ENCODE measurements at places on chromosomes 16 and 17.

DNA sequence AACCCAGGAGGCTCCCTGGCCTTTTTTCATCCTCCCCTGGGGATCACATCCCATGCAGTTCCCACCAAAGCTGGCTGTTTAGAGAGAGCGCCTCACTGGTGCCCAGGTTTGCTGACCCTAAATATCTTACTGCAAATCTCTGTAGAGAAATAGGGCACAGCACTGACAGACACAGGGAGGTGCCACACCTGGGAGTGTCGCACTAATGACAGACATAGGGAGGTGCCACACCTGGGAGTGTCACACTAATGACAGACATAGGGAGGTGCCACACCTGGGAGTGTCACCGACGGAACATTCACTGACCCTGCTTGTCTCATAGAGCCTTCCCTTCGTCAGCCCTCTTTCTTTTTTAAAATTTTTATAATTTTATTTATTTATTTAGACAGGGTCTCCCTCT lies 25.6 kb downstream of the UNK start:
- DNase-seq = no peak

- no peak for DNase-seq
Observed at GRCh38 chr17:19724501-19725420, 8.4 kb upstream of the SLC47A2 start.

DNA sequence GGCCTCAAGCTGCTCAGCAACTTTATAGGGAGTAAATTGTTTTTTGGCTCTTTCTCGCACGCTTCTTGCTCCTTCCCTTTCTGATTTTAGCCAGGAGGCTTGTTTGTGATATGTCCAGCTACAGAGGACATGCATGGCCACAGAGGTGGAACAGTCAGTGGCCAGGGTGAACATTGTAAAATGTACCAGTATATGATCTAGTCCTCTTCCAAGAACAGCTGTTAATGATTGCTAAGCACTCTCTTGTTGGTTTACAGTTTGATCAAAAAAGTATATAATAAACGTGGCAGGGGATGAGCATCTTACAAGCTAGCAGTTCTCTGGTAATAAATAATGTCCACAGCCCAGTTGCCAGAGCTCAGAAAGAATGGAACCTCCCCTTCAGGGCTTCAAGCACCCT lies 461.7 kb upstream of the DYNLRB2 start:
- DNase-seq = no peak

DNA sequence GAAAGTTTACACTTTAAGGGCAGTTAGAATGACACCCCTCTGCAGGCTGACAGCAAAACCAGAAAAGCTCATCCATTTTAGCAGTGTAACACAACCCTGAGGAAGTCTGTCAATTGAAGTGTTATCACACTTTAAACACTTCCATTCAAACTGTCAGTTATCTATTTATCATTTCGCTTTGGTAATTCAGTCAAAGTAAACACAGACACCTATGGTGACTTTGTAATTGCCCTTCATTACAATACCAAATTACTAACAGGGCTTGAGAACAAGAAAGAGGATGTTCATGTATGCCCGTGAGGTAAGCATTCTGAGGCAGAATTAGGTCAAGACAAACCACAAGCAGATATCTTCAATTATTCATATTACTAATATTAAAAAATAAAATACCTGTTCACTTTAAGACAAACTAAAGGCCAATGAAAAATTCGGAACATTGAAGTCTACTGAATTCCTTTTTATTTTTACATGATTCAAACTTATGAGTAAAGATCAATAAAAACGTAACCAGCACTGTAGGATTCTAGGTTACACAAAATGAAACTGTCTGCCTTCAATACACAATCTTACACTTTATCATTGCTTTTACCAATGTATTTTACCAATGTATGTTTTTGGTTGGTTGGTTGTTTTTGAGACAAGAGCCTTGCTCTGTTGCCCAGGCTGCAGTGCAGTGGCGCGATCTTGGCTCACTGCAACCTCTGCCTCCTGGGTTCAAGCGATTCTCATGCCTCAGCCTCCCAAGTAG lies 57.1 kb downstream of the BRIP1 start:
- no peak for DNase-seq

DNA sequence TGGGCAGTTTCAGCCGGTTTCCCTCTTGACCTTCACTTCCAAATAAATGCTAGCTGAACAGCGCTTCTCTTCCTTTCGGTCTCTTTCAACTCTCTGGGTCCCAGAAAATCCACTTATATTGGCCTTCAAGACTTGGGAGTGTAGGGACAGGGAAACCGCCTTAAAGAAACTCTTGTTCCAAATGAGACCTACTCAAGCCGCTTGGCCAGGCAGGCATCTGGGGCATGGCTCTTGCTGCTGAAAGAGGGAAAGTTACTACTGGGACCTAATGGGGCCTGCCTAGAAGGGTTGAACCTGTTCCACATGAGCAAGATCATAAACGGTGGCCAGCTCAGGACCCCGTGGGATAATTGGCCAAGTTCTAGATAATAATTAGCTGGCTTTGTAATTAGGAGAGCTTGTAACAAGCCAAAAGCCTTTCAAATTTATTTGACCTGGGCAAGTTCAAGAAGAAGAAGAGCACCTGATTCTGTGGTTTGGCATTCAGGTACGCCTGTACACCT lies 13.2 kb downstream of the CDH1 start:
- DNase-seq = no peak

GRCh38 chr16:88983771-88984687 lies 7.0 kb upstream of the CBFA2T3 start:
- no peak for DNase-seq

GRCh38 chr16:1481906-1482835 lies 6.6 kb downstream of the PTX4 start:
- DNase-seq = no peak

DNA sequence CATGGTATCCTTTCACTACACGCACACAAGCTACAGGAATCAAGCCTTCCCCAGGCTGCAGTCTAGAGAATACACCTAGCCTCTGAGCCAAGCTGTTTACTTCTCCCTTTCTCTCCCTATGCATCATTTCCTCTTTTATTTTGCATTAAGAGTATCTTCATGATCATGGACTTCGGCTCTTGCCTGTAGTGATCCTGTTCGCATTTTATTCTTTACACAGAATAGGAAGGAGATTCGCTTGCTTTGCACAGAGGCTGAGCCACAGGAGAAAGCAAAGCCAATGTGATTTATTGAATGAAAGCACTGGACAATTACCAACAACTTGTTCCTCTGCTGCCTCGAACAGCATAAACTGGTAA lies 172.7 kb downstream of the ANKFN1 start:
- no peak for DNase-seq

DNA sequence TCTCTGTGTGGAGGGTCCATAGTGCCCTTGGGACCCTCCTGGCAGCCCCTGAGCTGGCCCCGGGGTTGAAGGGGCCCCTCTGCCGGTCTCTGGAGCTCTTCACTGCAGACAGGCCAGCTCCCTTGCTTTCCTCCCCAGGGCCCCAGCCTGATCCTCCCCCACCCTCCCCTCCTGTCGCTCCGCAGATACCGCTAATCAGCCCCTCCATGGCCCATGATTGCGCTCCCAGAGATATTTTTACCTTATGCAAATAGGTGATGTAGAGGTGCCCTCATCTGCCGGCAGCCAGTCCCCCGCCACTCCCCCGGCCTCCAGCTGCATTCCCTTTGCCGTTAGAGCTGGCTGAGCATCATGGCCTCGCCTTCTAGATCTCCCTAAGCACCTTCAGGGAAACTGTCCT lies 9.2 kb downstream of the MMP15 start:
- no peak for DNase-seq

DNA sequence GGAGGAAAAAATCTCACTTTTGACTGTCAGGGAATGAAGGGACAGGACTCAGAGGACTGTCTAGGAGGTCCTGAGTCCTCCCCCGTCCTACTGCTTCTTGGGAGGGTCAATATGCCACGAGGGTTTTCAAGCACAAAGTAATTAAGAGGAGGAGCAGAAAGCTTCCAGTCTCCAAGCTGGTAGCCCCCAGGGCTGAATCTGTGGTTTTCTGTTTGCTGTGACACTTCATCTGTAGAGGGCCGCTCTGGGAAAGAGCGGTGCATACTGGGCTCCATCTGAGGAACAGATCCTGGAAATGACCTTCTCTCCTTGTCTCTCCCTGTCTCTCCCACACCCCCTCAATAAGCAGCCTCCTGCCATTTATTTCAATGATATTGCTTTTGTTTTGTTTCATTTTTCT lies 180.1 kb upstream of the SDK2 start:
- no peak for DNase-seq

DNA sequence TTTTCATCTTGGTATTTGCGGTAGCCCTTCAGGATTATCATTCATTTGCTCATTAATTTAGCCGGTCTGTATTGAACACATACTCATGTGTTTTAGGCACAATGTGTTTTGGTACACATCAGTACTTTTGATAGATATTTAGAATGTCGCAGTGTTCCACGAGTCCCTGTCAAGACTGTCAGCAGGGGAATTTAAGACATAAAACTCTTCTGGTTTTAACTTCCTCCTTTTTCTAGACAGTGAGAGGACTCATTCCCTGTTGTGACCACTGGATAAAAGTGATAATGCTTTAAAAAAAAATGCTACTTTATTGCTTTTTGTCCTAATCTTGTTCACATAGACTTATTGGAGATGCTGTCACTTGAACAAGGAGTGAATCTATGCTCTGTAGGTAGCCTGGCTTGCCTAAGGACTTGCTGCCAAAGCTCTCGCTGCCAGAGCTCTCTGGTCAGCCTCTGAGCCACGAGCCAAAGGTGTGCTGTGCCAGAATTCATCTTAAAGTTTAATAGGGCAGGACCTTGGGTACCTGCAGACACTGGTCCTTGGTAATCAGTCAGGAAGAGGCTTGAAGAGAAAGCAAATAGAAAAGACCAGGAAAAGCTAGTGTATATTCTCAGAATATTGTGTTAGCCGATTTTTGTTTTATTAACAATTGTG lies 5.4 kb downstream of the DCAF7 start:
- no peak for DNase-seq

DNA sequence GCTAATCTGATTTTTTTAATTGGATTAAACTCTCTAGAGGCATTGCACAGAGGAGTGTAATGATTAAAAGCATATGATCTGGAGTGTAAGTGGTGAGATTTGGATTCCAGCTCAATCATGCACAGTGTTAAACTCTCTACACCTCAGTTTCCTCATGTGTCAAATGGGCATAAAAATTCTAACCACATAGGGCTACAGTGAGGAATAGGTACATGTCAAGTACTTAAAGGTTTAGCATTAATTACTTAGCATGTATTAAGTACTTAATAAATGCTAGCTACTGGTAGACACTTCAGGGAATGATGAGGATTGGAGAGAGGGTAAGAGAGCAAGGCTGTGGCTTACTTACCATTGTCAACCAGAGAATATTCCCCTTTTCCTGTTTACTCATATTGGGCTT lies 17.1 kb downstream of the ERI2 start:
- no peak for DNase-seq

DNA sequence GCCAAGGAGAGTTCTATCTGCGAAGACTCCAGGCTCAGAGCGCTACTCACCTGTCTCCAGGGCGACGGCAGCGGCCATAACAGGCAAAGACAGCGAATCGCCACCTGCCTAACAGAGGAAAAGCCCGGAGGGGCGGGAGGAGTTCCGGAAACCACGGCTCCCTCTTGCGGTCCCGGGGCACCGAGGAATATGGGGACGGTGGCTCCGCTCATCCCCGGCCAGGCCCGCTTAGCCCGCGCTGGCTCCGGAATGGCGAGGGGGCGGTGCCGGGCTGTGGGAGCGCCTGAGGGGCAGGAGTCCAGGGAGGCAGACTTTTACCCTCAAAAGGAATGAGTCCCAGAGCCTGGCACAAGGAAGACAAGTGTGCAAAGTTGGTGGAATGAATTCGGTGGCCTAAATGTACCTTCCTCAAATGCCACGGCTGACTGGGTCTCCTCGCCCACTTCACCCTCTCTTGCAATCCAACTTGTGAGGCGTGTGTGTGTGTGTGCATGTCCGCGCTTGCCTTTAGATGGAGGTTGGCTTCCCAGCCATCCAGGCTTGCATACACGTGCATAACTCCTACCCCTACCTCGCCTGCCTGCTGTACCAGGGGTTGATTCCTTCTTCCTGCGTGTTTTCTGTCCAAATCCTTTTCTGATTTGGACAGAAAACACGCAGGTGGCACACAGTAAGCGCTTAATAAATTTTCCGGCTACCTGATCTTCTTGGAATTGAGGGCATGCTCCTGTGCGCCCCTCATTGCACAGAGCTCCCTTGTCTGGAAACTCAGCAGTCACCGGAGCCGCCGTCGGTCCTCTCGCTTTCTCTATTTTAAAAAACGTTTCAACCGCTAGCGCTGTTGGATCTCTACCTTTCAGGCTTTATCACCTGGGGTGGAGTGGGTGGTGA lies 3.5 kb downstream of the C17orf100 start:
- peak; percentile 58 for DNase-seq

GRCh38 chr17:45703806-45704205 lies 80.3 kb upstream of the CRHR1 start:
- DNase-seq = no peak

DNA sequence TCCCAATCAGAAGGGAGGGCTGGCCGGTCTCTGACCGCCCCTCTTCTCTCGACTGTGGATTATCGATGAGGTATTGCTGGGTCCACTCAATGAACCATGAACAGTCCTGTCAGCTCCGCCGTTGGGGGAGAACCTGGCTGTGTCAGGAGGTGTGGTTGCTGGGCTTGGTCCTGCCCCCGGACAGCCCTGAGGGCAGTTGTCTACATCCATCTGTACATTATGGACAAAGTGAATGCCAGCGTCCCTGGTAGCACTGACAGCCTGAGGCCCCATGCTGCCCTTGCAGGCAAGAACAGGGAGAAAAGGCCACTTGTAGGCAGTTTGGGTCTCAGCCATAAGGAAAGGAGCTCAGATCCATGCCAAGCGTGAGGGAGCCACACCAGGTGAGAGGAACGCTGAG lies 38.9 kb downstream of the ST3GAL2 start:
- DNase-seq = no peak

DNA sequence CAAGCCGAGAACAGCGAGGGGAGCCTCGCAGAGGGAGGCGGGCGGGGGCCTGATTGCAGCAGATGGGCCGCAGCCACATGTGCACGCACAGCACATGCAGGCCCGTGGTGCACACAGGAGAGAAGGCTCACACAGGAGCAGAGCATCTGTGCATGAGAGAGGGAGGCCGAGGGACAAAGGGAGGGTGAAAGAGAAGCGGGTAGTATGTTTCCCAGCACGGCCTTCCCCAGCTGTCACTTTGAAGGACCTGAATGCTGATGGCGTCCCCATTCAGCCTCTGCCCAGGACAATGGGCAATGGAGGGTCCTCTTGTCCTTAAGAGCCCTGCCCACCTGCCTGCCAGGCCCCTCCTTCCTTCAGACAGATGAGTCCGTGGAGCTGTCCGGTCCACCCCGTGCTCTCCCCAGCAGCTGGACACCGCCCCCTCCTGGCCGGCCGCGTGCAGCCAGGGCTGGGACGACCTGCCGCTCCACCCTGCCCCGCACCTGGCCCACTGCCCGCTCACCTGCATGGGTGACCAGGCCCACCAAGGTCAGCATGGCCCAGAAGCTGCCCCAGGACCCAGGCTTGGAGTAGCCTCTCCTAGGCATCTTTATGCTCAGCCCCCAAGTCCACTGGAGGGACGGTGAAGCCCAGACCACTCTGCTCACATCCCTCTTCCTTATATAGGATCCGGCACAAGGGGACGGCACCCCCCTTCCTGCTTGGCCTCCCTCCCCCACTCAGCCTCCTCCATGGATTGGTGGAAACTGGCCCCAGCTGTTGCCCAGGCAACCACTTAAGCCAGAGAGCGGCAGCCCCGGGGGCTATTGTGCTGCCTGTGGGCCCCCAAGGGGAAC lies at the start of gene BTBD17:
BTBD17 (minus strand) TSS at position 639 of the 839 bp plus-strand sequence; CDS start at position 590, 49 bp downstream.
- peak; percentile 88 for DNase-seq

GRCh38 chr17:18197535-18198194 lies 14.0 kb downstream of the ALKBH5 start:
- no peak for DNase-seq

GRCh38 chr16:50981951-50982350 lies 169.1 kb downstream of the SALL1 start:
- DNase-seq = no peak
